Muscle of leg (tissue), 16 donors: ENCODE measurements at places on chromosomes 4 and X.

DNA sequence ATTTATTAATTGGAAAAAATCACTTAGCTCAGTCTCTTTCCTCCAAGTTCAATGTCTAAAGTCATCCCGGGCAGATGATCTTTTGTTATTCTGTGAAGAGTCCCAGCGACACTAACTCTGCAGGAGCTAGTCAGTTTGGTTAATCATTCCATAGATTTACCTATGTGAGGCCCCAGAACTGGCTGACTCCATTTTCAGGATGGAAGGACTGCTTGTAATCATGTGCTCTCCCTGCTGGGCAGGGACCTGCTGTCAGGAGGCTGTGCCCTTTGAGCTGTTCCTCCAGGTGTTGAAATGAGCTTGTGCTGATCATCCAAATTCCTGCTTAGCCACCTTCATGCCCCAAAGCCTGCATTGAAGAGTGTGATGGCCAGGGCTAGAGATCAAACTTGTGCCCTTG is 169.8 kb downstream of the NHS start:
- no peak for DNase-seq

DNA sequence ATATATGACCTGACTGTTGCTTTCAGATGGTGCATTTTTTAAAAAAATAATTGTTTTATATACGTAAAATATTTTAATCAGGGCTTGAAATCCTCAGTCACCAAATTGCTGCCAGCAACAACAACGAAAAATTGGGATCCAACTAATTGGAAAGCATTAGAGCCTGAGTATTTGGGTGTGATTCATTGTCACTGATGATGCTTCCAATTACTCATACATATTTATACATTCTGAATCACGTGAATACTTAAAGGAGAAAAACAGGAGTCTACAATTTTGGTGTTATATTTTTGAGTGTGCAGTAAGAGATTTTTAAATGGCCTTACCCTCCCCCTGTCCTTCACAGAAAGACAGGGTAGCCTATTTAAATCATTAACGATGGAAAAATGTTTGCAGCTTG is 765.6 kb upstream of the TENM3 start:
- DNase-seq = no peak

DNA sequence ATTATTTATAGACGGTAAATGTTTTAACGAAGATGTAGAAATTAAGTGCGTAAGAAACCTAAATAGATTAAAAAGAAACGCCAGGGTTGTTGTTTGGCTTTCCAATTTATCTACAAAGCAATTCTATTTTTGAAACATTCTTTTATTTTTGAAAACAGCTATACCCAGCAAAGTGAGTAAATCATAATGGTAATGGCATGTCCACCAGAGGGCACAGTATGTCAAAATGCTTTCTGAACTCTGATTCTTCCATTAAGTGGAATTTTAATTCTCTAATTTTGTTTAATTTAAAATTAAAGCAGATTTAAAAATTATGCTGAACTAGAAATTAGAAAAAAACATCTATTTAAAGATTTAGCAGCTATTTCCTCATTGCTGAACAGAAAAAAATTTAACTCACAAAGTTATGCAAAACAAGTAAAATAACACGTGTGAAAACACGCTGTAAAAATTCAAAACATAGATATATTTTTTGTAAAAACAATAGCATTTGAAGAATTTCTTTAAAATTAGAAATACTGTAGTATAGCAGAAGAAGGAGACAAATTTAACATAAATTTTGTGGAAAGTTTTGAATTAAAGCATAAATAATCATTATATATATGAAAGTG is 26.5 kb downstream of the RASSF6 start:
- DNase-seq = peak; percentile 30

GRCh38 chrX:55057675-55058249 is 17.1 kb upstream of the PAGE2B start:
- DNase-seq = peak; percentile 45

DNA sequence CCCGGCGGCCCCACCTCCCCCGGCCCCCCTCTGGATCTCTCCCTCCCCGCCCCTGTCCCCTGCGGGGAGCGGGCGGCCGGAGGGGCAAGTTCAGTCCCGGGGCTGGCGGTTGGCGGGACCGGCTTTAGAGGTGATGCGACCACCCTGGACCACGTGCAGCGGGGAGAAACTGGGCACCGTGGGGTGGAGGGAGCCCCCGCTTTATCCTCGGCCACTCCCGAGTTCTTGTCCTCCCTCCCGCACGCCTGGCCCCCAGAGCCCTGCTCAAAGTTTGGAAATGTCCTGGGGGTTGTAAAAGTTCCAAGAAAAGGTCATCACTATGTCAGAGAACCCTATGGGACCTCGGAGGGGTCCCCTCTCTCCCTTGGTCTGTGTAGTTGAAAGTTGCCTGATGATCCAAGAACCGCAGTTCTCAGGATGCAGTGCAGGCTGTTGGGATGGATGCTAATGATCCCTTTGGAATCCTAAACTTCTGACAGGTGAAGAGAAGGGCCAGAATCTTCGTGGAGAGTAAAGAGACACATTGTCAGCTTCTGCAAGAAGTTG is 411 bp upstream of the VEGFC start:
- no peak for DNase-seq

- DNase-seq = peak; percentile 6
Measured at GRCh38 chrX:97691901-97692455, 808.3 kb downstream of the RPA4 start.

DNA sequence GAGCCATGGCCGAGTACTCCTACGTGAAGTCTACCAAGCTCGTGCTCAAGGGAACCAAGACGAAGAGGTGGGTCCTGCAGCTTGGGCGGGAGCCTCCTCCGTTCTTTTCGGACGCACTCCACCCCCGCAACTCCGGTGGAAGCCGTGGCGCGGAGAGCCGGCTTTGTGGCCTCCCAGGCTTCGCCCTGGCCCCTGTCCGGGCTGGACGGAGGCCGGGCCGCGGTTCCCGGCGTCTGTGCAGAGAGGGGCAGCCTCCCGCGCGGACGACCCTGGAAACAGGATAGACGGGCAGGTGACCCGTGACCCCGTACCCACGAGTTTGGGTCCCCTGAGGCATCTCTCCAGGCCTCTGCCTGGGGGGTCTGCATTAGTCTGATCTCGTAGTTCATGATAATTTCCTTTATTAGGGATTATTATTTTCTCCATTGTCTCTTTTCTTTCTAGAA is 356 bp downstream of the FRG1 start:
- no peak for DNase-seq

DNA sequence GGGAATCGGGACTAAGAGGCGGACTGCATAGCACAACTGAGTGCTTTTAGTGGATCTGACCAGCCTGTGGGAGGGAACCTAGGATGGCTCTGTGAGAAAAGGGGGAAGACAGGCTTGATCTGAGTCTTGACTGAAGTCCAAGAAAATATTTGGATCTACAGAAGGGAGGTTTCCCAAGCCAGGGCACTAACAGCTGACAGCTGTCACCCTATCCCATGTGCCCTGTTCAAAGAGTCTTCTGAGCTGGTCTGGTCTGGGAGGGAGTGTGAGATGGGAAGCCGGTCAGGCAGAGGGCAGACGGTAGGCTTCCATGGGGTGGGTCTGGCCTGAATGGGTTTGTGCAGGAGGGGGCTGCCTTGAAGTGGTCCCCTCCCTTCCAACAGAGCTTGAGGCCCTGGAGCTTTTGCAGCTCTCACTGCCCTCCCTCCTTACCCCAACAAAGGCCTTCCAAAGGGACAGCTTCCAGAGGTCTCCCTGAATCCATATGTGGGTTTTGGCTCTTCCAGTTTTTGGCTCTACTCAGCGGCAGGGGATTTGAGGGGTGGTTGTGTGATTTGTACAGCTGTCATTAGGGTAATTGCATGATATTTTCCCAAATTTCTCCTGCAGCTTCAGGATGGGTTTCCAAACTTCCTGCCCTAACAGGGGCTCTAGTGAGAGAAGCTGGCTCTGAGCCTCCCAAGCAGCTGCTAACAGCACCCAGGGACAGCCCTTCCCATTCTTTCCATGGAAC is 643.7 kb downstream of the BCOR start:
- DNase-seq = peak; percentile 89

DNA sequence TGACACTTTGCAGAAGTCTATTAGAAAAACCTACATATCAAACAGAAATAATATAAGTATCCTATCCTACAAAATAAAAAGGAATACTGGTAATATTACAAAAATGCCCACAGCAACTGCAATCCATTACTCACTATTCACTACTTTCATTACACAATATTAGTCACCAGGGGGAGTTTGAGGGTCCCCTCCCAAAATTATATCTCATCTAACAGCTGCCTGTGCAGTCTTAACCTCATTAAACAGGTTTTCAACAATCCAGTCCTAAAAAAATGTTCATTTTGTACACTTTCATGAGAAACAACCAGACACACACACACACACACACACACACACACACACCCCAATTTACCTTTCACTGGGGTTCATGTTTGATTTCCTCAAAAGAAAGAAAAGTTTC is 2.9 kb downstream of the CLOCK start:
- DNase-seq = peak; percentile 11

GRCh38 chr4:172480471-172480870 is 667.3 kb downstream of the GALNTL6 start:
- no peak for DNase-seq

DNA sequence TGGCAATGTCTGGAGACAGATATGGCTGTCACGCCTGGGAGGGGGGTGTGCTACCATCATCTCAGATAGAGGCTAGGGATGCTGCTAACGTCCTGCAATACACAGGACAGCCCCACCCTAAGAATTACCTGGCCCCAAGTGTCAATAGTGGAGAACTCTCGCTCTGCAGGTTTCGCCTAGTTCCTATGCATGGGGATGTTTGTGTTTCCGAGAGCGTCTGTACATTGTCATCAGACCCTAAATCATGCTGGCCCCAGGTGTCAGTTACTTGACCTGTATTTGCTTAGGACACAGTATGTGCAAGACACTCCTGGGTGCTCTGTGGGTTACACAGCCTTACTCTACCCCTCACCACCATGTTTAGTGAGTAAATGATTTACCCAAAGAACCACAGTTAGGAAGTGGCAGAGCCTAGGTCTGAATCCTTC is 90.8 kb downstream of the AFF1 start:
- DNase-seq = no peak

- DNase-seq = no peak
Measured at GRCh38 chr4:49018718-49019295, 32.7 kb downstream of the CWH43 start.

GRCh38 chr4:85445050-85445639 is 29.8 kb upstream of the ARHGAP24 start:
- DNase-seq = peak; percentile 43

GRCh38 chr4:21134994-21135393 is 434.7 kb downstream of the PACRGL start:
- DNase-seq = peak; percentile 16

- DNase-seq = no peak
Measured at GRCh38 chrX:40100537-40101429, 3.0 kb upstream of the BCOR start.
